Stimulated activated CD4-positive, alpha-beta T cell treated with anti-CD3 and anti-CD28 coated beads, Interleukin-15, amount 100 ng/mL, for 48 hours (primary cell): ENCODE measurements at places on chromosomes 5 and 9.

DNA sequence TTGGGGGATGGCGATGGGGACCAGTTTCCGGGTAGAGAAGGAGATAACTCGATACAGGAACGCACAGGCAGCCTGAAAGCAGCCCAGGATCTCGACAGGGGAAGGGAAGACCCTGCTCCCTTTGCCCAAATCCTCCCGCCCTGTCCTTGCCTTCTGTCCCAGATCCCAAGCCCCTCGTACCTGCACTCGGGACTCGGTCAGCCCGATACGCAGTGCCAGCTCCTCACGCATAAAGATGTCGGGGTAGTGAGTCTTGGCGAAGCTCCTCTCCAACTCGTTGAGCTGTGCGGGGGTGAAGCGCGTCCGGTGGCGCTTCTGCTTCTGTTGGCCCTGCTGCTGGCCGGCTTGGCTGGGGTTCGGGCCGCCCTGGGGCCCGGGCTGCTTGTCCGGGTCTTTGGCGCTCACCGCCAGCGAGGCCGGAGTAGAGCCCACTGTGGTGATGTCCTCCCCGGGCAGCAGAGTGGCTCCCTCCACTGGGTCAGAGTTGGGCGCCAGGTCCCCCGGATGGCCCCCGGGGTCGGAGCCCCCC is 1.8 kb downstream of the OTP start:
- DNase-seq = no peak

GRCh38 chr5:152264645-152265254 is 140.3 kb downstream of the NMUR2 start:
- no peak for DNase-seq

DNA sequence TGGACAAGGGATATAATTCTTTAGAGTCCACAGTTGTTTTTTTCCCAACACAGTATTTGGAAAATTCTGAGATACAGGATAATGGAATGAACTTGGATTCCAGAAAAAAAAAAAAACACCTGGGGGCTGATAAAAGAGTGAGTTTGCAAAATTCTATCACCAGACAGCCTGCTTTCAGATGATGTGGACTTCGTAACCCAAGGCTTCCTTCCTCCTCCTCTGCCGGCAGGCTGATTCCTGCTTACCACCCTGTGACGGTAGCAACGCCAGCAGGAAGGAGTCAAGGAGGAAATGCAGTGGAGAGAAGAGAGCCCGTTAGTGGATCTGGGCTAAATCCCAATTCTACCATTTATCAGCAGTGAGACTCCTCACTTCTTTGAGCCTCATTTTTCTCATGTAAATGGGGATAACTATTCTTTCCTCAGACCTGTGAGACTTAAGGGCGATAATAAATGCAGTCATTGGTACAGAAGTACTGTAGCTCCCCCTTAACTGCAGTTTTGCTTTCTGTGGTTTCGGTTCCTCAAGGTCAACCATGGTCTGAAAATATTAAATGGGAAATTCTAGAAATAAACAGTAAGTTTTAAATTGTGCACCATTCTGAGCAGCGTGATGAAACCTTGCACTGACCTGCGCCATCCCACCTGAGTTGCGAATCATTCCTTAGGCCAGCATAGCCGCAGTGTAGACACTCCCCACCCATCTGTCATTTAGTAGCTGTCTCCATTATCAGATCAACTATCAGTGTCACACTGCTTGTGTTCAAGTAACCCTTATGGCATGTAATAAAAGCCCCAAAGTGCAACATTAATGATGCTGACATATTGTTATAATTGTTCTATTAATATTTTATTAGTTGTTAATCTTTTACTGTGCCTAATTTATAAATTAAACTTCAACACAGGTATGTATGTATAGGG is 71.4 kb downstream of the DCP2 start:
- no peak for DNase-seq

- DNase-seq = no peak
Observed at GRCh38 chr5:71977311-71977710, 130.0 kb upstream of the MAP1B start.

DNA sequence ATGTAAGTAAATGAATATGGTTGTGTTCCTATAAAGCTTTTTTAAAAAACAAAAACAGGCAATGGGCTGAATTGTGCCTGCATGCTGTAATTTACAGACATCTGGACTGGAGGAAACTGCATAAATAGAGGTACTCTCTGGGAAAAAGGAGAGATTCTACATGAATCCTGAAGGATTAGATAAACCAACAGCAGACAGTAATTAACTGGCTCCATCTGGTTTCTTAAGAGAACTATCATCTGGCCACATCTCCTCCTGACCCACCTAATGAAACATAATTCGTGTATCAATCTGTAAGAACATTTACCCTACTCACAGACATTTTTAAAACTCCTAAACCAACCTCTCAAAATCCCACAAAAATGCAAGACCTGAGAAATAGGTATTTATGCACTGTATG is 528.1 kb upstream of the ST8SIA4 start:
- no peak for DNase-seq

DNA sequence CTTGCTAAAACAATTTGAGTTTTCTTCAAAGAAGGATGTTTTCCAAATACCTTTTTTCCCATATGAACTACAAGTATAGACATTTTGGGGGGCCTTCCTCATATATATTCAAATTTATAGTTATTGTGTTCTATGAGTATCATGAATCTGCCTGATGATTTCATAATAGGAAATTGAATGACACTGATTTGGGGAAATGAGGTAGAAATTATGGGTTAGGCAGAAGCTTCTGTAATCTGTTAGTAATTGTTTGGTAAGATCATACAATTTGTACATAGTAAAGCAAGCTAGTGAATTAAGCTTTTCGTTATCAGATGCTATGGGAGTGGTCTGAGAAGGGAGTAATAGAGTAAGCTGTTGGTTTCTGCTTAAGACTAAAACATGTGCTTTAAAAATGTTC is 98.0 kb downstream of the TRIO start:
- no peak for DNase-seq

DNA sequence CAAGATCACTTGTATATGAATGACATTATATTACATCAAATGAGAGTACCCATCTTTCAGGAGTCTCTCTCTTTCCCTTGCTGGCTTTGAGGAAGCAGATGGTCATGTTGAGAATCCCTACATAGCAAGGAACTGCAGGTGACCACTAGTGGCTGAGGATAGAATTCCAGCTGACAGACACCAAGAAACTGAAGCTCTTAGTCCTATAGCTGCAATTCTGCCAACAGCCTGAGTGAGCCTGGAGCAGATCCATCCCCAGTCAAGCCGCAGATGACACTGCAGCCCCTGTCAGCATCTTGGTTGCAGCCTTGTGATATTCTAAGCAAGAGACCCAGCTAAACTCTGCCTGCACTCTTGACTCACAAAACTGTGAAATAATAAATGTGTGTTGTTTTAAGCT is 531.5 kb downstream of the CSNK1G3 start:
- DNase-seq = no peak

DNA sequence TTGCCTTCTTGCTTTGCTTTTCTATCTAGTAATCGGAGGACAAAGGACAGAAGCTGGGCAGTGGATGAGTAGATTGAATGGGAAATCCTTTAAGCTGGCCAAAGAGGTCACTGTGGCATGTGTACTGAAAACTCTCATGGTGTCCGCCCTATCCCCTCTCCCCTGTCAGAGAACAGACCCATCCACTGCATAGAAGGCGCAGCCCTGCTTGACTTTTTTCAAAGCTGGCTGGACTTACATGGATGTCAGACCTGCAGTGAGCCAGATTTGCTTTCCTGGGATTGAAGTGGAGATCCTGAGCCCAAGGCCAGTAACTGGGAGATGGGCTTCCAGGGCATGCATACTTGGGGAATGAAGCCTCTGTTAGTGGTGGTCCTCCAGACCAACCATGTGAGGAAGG is 329.5 kb downstream of the TRPM3 start:
- no peak for DNase-seq
